Astrocyte (in vitro differentiated cells and primary cell): ENCODE measurements at places on chromosomes 11 and 22. TPM values are rescaled to one million over a fixed set of nuclear protein-coding genes. Genes with fewer than 3 reads are reported as not detected.

DNA sequence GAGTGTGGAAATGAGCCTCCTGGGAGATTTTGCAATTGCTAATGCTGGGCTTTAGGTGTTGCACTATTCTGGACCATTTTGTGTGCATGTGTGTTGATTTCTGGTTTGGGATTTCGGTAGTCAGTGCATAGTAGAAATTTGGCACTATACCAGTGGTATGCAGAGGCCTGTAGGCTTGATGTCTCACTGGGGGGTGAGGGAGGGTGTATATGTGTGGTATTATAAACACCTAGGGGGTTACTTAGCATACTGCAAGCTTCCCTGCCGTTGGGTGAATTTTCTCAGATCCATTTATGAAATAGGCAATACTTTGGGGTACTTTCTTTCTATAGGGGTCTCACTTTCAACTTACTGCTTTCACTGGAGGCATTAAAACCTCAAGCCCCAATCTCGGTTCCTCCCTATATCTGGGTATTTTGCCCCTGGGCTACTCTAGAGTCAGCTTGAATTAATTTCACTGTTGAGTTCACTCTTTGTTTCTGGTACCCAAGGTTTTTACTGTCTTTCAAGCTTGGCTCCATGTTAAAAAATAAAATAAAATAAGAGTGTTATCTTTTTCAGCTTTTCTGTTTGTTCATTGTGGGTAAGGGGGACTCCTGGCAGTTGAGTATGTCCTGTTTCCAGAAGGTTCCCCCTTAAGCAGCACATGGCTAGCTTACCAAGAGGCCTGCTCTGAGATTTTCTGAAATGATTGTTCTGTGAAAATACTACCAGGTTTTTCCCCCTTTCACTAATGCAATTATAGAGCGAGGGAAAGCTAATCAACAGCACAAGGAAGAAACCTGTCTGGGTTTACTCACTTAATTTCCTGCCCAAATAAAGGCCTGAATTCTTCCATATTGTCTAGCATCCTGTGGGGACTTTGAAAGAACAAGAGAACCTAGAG lies 45.8 kb downstream of the PPFIBP2 start:
- H3K36me3 ChIP-seq = no peaks in the 10 kb centered on the region
- no peak for DNase-seq
- H3K4me1 ChIP-seq = no peaks in the 10 kb centered on the region
- H3K4me3 ChIP-seq = no peak overlapping the region
- no peaks in the 10 kb centered on the region for H3K27me3 ChIP-seq

The PRG3 gene
- total RNA-seq = not detected in 2 replicates

The RAG2 gene
- not detected in 2 replicates for total RNA-seq

DNA sequence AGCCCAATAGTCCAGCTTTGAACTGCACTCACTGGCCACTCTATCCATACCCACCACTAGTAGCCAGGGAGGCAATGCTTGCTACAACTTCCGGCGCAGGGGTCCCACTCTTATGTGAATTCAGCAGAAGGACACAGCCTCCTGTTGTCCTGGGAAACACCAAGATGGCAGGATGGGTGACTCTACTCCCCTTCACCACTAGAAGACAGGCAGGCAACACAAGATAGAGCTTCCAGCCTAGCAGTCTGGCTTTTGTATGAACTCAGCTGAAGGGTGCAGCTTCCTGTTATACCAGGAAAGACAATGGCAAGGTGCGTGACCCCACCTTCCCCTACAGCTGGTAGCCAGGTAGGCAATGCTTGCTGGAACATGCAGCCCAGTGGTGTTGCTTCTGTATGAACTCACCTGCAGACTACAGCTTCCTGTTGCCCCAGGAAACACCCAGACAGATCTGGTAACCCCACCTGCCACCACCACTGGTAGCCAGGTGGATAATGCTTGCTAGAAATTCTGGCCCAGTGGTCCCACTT lies 205.2 kb upstream of the KIRREL3 start:
- H3K4me3 ChIP-seq = no peak overlapping the region
- no peak for DNase-seq
- no peak overlapping the region for H3K27ac ChIP-seq
- no peaks in the 10 kb centered on the region for H3K4me1 ChIP-seq
- no peaks in the 10 kb centered on the region for H3K36me3 ChIP-seq

The RFPL2 gene
- 0.25 TPM in 1 of 2 replicates, not detected in the other for total RNA-seq

The SCUBE2 gene
- 1.5 and 1.6 TPM in 2 replicates for total RNA-seq

The TSGA10IP gene
- total RNA-seq = not detected in 2 replicates

The GCAT gene
- 12.8 and 14.3 TPM in 2 replicates for total RNA-seq

GRCh38 chr22:45087802-45088201 lies 75.9 kb upstream of the NUP50 start:
- no peak overlapping the region for H3K4me3 ChIP-seq
- peaks cover 8% of the 10 kb centered on the region for H3K4me1 ChIP-seq
- H3K27me3 ChIP-seq = no peaks in the 10 kb centered on the region
- no peak overlapping the region for H3K27ac ChIP-seq
- peak; percentile 20 for DNase-seq
- H3K36me3 ChIP-seq = no peaks in the 10 kb centered on the region

DNA sequence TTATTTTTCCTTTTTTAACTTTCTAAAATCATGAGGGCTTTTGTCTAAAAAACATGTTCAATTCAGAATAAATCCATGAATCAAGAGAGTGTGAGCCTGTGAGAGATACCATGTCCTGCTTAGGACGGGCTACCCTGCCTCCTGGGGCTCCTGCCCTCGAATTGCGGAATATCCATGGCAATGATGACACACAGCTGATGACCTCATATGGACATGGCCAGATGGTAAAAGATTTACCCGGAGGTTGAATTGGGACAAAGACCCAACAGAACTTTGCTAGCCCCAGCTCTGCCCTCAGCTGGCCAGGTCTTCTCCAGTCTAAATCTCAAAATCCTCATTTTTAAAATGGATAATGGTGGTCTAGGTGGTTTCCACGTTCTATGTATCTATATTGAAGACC lies 538.1 kb upstream of the API5 start:
- no peak overlapping the region for H3K4me3 ChIP-seq
- no peak overlapping the region for H3K27ac ChIP-seq
- no peak for DNase-seq

DNA sequence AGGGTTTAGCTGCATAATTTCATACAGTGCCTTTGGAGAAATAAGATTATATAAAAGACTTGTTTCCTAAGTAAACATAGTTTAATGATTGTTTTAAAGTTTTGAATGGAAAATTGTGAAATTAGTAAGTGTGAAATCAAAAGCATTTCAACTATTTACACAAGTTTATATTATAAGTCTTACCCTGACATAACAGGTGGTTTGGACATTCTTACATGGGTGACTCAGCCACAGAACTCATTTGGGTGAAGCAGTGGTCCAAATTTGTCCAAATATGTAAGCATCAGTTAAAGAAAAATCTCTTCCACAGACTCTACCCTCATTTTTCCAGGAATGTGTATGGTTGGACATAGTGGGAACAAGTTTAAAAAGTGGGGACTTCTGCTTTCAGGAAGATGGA lies 68.0 kb downstream of the USP47 start:
- no peaks in the 10 kb centered on the region for H3K4me1 ChIP-seq
- DNase-seq = peak; percentile 85
- H3K27me3 ChIP-seq = no peaks in the 10 kb centered on the region
- H3K27ac ChIP-seq = no peak overlapping the region
- H3K36me3 ChIP-seq = peaks cover 25% of the 10 kb centered on the region

- H3K36me3 ChIP-seq = no peaks in the 10 kb centered on the region
- H3K4me1 ChIP-seq = no peaks in the 10 kb centered on the region
- H3K27me3 ChIP-seq = no peaks in the 10 kb centered on the region
These were observed 8.1 kb upstream of the PLXNB2 start for GRCh38 chr22:50315289-50316113.

- H3K4me1 ChIP-seq = peaks cover 33% of the 10 kb centered on the region
- H3K36me3 ChIP-seq = no peaks in the 10 kb centered on the region
- peak within 1 kb of the TSS; percentile 82 for H3K4me3 ChIP-seq
- peak; percentile 83 for DNase-seq
These were observed at the start of gene B4GAT1 for GRCh38 chr11:66347425-66348276. TSS of gene B4GAT1 (minus strand) at chr11:66347629. CDS start at chr11:66347545, 84 bp downstream.

GRCh38 chr11:121405646-121406045 lies 46.5 kb upstream of the SORL1 start:
- no peaks in the 10 kb centered on the region for H3K36me3 ChIP-seq
- H3K27ac ChIP-seq = no peak overlapping the region
- H3K4me1 ChIP-seq = no peaks in the 10 kb centered on the region
- no peak overlapping the region for H3K4me3 ChIP-seq
- H3K27me3 ChIP-seq = peaks cover 2% of the 10 kb centered on the region
- no peak for DNase-seq

- no peaks in the 10 kb centered on the region for H3K4me1 ChIP-seq
- H3K4me3 ChIP-seq = no peak overlapping the region
- no peak overlapping the region for H3K27ac ChIP-seq
These were observed 126.4 kb downstream of the EHF start for GRCh38 chr11:34747251-34747650.
